ENCODE measurements at places on chromosomes 4 and X. TPM values are rescaled to one million over a fixed set of nuclear protein-coding genes. Genes with fewer than 3 reads are reported as not detected.

CPLX1 gene
- 0.39 TPM for total RNA-seq

DNA sequence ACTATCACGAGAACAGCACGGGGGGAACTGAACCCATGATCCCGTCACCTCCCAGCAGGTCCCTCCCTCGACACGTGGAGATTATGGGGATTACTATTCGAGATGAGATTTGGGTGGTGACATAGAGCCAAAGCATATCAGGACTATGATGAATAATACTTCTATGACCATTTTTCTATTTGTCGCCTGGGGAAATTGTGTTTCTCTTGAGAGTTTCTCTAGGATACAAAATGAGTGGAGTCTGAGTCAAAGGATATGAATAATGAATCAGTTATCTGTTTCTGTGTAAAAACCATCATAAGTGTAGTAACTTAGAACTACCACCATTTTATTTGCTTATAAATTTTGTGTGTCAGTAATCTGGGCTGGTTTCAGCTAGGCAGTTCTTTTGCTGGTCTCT is 533.0 kb upstream of the ARX start:
- no peak for DNase-seq

DNA sequence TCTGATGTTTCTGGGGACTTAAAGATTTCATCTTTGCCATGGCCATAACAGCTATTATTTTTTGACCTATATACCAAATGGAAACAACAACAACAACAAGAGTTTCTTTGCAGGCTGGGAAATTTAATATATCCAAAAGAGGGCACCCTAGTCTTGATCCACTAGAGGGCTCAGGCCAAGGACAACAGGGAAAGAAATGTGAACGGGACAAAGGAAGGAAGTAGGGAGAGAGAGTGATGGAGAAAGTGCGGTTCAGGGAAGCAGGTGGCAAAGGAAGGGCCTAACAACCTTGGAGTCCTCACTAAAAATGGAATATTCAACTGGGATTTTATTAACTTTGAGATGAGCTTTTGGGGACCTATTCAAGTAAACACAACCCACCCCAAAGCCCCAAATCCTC is 67.8 kb upstream of the SCML1 start:
- DNase-seq, result no peak

DNA sequence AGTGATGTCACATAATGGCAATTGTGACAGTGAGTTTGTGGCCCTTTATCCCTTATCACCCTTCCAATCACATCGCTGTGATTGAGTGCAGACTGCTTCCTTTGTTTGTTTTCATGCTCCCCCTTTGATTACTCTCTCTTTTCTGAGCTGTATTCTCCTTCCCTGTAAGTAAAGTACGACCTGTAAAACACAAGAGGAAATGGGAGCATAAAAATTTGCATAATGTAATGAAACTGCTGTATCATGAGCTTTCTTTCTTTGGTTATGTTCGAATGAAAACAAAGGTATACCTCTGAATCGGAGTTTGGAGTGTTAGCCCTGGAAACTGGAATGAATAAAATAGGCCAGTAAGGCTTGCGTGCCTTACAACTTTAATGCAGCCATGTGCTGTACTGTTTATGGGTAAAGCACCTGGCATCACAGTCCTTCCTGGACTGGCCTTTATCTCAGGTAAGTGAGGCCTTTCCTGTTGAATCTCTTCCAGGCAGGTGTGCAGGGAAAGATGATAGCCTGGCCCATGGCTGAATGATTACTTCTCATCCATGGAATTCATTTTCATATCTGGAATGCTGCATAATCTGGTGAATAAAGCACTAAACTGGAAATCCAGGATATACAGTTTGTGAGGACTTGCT is 26.6 kb upstream of the HS3ST1 start:
- DNase-seq, result no peak

- no peak for DNase-seq
These were observed 99.5 kb upstream of the KLHL13 start for GRCh38 chrX:118216087-118216486.

BEX1 gene
- total RNA-seq, result not detected

All from activated CD8-positive, alpha-beta T cell treated with anti-CD3 and anti-CD28 coated beads, Interleukin-2, amount 10 ng/mL, durations not matched to agents 7 days and 5 days (primary cell).